Stimulated activated CD8-positive, alpha-beta memory T cell treated with anti-CD3 and anti-CD28 coated beads, Interleukin-7, amount 100 ng/mL, for 1 hour (primary cell): ENCODE measurements at places on chromosomes 16 and 17.

DNA sequence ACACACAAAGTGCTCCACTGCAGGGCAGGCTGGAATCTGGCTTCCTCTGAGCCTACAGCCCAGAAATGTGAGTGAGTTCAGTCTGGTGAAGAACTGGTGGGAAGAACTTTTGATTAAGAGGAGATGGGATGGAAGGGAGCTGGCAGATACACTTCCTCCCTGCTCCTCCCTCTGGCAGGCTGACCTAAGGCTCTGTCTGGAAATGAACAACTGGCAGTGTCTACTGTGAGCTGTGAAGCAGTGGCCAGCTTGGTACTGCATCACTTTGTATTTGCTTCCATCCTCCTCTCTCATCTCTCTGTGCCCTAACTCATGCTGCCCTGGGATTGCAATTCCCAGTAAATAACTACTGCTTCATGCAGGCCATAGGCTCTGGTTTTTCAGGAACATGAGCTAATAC, 45.6 kb downstream of the MAF start:
- DNase-seq: no peak

DNA sequence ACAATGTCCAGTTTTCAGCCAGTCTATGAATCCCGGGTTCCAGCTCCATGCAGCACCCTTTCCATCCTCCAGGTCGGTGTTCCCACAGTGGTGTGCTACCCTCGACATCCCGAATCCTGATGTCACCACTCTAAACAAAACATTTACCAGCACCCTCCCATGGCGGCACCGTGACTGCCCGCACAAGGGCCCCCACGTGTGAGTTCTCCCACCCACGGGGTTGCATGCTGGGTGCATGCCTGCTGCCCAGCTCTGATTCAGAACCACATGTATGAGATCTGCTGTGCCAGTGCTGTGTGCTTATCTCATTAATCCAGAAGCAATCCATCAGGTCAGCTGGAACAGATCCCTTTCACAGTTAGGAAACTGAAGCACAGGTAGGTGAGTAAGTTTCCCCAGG, 57.4 kb downstream of the C16orf78 start:
- no peak for DNase-seq

- DNase-seq: no peak
Measured at GRCh38 chr17:43695970-43696865, 34.5 kb upstream of the MEOX1 start.

GRCh38 chr16:11165349-11165748, 90.7 kb downstream of the SOCS1 start:
- DNase-seq: no peak

- no peak for DNase-seq
Measured at GRCh38 chr17:39027455-39028035, 60.3 kb upstream of the FBXO47 start.

- no peak for DNase-seq
Measured at GRCh38 chr17:38449364-38449763, 21.1 kb downstream of the ARHGAP23 start.

GRCh38 chr17:28577466-28577824, 750 bp upstream of the ALDOC start:
- DNase-seq: no peak

GRCh38 chr17:38395090-38395489, 33.2 kb upstream of the ARHGAP23 start:
- no peak for DNase-seq

DNA sequence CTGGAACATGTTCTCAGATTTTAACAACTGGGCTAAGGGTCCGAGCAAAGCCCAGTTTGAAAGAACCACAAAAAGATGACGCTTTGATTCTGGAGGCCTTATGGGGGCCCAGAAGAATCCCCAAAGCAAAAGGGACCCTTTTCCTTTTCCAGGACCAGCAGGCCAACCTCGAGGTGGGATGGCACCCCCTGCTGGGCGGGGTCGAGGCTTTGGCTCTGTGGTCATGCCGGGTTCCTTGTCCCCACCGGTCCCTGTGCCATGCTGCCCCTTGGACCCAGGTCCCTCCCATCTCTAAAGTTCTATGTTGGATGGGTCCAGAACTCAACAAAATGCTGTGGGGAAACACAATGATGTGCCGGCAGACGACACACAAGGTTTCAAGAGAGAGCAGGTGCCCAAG, 30.9 kb downstream of the TMEM204 start:
- DNase-seq: no peak

DNA sequence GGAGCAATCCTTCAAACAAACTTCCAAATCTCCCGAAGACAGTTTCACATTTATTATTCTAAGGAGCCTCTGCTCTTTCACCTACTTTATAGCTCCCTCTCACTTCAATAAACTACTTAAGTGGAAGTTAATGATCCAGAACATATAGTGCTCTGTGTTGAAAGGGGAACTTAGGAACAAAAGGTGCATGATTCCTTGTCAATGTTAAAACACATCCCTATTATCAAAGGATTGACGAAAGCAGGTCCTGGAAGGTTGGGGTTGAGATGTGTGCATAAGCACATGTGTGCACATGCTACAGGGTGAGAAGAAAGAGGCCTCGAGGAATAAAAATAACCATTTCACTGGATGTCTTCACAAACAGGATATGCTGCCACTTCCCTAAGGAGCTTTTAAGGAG, 170.3 kb downstream of the SLC39A11 start:
- no peak for DNase-seq

DNA sequence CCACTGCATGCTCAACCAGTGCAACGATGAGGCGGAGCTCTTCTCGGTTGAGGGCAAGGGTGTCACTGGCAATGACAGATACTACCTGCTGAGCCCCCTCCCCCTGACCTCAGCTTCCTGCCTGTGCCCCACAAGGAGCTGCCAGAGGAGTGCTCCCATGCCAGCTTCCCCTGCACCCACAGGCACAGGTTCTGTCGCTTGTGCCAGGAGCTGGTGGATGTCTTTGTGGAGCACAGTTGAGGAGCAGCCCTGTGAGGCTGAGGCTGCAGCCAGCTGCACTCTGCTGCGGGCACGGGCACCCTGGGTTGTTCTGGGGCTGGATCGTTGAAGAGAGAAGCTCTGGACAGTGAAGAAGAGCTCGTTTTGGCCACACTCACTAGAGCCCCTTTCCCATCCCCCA, 165.3 kb upstream of the ZNF267 start:
- no peak for DNase-seq

- DNase-seq: no peak
Measured at GRCh38 chr17:46190763-46191162, 2.5 kb downstream of the KANSL1 start.

DNA sequence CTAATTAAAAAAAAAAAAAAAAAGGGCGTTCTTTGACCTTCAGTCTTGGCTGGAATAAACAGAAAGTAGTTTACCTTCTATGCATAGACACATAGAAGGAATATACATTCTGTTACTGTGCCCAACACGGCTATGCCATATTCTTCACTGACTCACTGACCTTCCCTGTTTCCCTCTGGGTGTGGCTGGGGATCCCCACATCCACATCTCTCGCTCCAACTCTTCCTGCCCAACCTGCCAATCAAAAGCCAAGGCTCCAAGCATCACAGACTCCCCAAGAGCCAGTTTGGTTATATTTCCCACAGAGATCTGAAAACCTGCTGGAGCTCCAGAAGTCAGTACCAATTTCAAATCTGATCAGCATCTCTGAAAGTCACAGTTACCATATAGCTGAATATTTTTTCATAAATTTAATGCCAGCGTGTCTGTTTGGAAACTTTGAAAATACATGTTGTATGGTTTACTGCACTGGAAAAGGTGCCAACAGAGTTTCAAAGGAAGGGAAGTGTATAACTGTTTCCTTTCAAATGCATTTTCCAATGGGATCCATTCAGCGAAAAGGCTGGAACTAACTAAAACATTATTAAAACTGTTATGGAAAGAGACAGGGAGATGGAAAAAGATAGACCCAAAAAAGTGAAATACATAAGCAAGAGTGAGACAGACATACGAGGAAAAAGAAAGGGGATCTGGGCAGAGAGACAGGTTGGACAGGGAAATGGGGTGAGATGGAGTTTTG, 91.8 kb downstream of the SMG6 start:
- no peak for DNase-seq

GRCh38 chr17:81723651-81724209, 11.6 kb downstream of the SLC25A10 start:
- no peak for DNase-seq

- no peak for DNase-seq
Measured at GRCh38 chr17:11105141-11105540, 135.9 kb upstream of the SHISA6 start.

DNA sequence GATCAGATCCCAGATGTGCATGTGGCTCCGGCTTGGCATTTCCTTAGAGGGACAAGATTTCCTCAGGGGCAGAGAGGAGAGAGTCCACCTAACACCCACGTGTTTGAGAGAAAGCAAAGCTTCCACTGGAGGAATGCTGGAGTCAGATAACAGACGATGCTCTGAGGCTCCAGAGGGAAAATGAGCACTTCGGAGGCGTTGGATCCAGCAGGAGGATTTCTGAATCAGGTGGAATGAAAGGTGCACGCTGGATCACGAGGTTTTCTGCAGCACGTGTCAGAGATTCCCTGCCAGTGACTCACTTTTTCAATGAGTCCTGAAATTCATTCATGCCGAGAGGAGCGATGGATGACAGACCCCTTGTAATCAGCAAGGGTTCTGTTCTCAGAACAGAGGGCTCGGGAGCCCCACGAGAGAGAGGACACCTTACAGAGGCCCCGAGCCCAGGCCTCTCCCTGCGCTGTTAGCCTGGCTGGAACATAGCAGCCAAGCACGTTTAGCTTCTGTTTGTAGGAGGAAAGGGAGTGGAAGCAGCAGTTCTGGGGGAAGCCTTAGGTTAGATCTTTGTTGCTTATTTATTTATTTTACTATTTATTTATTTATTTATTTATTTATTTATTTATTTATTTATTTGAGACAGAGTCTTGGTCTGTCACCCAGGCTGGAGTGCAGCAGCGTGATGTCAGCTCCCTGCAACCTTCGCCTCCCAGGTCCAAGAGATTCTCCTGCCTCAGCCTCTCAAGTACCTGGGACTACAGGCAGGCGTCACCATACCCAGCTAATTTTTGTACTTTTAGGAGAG, 49.3 kb upstream of the JPH3 start:
- DNase-seq: no peak

DNA sequence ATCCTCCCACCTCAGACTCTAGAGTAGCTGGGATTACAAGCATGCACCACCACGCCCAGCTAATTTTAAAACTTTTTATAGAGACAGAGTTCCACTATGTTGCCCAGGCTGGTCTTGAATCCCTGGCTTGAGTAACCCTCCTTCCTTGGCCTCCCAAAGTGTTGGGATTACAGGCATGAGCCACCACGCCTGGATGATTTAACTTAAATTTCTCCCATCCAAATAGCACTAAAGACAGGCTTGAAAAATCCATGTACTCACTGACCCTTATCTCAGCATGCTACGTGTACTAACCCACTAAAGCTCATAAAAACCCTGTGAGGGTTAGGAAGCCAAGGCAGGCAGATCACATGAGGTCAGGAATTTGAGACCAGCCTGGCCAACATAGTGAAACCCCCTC, 4.6 kb downstream of the SLC5A10 start:
- no peak for DNase-seq

GRCh38 chr17:19386974-19387920, at the start of gene MFAP4:
Gene MFAP4, minus strand, starts transcription at chr17:19387190. Its CDS starts 35 bp downstream, at chr17:19387155.
- no peak for DNase-seq

GRCh38 chr16:29662000-29662728, 883 bp upstream of the SPN start:
- DNase-seq: no peak

DNA sequence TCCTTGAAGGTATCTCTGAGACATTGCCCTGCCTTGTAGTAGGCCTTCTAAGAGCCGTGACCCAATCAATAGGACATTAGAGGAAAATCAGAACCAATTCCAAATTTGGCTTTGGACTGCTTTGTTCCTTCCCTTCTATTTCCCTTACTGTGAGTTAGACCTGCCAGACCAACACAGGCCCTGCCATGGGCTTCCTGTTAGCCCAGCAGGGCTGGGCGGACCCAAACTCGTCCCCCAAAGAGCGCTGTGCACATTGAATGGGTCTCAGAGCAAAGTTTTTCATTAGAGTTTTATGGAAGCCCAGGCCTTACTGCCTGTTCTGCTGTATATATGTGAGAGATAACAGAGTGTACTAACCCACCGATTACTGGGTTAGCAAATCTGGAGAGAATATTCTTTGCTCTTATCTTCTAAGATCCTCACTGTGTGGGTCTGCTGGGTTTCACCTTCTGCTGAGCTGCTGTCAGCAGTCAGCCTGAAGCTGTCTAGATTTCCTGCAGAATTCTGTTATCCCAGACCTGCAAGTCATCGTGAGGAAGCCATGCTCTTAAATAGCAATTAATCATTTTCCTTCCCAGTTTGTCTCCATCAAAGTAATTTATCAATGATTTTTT, 5.7 kb downstream of the ARHGAP44 start:
- DNase-seq: no peak
